ENCODE measurements at places on chromosomes 6 and 20. TPM values are rescaled to one million over a fixed set of nuclear protein-coding genes. Genes with fewer than 3 reads are reported as not detected.
A peak's percentile ranks its signal among the peaks of the same experiment; 100 is the strongest.

DNA sequence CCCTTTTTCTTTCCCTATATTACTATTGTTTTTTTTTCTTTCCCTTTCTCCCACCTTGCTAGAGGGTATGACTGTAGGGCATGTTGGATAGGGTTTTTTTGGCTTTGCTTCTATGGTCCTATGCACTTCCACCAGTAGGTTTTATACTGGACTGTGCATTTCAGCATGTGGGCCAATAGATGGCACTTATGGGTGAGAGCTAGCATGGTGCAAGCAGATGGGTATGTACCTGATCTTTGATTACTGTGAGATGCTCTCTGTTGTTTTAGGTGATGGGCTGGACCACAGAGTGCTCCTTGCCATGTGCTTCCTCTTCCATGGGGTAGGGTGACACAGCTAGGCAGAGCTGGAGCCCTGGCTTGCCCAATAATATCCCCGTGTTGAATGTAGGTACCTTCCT is 128.5 kb upstream of the CHD6 start:
- no peak for DNase-seq

DNA sequence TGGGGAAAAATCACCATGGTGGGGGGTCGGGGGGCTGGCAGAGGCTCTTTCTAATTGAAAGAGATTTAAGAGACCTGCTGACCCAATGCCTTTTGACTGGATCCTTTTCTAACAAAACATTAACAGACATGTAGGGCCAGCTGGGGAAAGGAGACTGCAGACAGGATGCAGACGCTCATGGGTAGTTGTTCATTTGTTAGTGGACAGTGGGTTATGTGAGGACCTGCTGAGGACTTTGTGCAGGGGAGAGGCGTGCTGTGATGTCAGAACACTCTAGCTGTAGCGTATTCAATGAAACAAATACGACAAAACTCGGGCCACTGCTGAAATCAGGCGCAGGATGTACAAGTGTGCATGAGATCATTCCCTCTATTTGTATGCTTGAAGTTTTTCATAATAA is 1.2 kb downstream of the IP6K3 start:
- DNase-seq: no peak

- DNase-seq: no peak
Measured at GRCh38 chr6:17741507-17741906, 34.8 kb upstream of the NUP153 start.

DNA sequence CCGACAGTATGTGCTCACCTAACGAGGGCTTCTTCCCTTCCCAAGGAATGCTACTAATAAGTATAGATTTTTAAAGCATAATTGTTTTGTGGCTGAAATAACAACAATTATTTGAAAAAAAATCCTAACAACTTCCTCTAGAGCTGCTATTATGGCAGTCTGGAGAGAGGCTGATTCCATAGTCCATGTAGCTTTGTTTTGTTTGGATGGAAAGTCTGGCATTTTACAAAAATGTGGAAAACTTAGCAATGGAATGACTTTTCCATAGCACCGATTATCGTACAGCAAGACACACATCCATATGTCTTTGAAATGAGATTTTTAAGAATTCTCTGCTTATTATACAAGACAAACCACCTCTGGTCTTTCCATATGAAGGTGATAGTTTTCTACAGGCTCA is 252.4 kb upstream of the TAB2 start:
- no peak for DNase-seq

- peak; percentile 29 for DNase-seq
Measured at GRCh38 chr6:81865712-81866111, 113.2 kb upstream of the TENT5A start.

GRCh38 chr6:118456982-118457381 is 91.1 kb upstream of the PLN start:
- DNase-seq: no peak

DNA sequence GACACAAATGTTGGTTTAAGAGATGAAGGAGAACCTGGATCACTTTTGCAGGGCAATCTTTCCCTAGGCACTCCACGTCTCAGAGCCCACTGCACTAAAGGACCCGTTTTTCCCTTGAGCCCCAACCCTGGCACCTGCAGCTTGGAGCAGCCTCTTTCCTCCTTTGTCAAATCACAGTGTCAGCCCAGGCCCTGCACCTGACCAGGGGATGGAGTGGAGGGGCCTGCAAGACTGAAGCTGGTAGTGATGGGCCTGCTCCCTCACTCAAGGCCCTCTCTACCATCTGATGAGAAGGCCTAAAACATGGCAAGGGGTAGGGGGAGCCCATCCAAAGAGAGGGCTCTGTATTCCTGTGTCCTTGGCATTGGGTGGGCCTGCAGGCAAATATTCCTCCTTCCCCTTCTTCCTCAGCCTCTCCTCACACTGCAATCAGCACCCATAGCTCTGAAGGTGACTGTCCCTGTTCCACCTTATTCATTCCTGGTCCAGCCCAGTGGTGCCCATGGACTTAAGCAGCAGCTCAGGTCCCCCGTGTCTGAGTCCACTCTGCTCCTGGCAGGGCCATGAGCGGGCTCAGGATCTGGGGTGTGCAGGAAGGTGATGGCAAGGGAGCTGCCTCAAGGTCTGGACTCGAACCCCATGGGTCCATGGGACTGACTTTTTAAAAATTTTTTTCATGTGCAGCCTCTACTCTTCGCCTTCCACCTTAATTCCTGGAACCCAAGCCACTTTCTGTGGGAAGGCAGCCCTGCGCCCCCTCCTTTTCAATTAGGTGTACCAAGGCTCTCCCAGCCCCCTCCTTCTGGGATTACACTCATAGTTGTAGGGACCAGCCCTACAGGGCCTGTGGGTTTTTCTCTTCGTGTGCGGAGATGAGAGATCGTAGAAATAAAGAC is 6.7 kb downstream of the RAET1G start:
- no peak for DNase-seq

GRCh38 chr20:62849431-62849830 is 12.2 kb downstream of the TCFL5 start:
- no peak for DNase-seq

The SLC12A5 gene
- polyA plus RNA-seq: 0.70 TPM

The LAMA2 gene
- 50.0 TPM for polyA plus RNA-seq
